ENCODE measurements at places on chromosomes 13 and 19.

DNA sequence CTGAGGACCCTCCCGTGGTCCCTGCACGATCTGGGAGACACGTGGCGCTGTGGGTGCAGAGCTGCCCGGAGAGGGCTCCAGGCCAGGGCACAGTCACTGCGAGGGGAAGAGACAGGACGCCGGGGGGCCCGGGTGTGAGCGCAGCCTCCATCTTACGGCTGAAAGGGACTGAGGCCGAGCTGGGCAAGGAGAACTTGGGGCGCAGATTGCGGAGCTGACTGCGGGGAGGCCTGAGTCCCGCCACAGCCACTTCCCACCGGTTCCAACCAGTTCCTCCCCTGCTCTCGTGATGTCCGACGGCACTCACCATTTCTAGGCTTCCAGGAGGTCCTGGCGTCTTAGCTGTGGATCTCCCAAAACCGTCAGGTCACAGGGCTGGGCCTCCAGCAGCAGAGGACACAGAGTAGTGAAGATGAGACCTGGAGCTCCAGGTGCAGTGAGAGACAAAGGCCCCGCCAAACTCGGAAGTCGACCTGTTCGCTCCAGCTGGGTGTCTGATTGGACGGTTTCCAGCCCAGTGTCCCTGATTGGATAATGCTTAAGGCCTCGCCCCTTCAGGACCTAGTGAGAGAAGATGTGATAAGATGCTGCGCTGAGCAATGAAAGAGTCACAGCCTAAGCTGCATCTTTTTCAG, 4.8 kb upstream of the ZNF253 start:
- H3K36me3 ChIP-seq = peaks cover 32% of the 10 kb centered on the region
- peaks cover 6% of the 10 kb centered on the region for H3K4me1 ChIP-seq
- peak; percentile 25 for DNase-seq
- peak overlapping the region; percentile 24 for H3K4me3 ChIP-seq
- no peak overlapping the region for H3K27ac ChIP-seq

DNA sequence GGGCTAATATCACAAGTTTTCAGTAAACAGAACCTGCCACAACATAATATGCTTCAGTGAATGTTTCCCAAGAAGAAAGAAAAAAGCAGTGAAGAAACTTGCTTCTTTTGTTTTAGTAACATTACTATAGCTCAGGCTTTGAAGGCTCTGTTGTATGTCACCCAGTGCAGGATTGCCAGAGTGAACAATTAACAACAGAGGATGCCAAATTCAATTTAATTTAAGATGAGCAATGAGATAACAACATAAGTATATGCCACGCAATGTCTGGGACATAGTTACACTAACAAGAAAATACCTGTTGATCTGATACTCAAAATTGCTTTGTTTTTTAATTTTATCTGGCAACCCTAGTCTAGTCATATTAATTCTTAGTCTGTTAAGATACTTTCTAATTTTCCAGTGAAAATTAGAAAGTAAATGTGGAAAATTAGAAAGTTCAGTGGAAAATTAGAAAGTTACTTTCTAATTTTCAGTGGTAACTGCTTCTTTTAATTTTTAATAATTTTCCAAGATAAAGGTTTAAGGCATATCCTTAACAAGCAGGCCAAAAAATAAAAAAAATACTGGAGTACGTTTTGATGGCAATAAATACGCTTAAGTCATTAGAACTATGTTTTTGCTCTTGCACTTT, 336.3 kb downstream of the SLITRK6 start:
- H3K27ac ChIP-seq = no peak overlapping the region
- DNase-seq = no peak
- H3K36me3 ChIP-seq = no peaks in the 10 kb centered on the region
- no peaks in the 10 kb centered on the region for H3K27me3 ChIP-seq
- no peaks in the 10 kb centered on the region for H3K4me1 ChIP-seq

GRCh38 chr19:47232422-47233211, 1.6 kb upstream of the BBC3 start:
- peak overlapping the region; percentile 56 for H3K27ac ChIP-seq
- peaks cover 19% of the 10 kb centered on the region for H3K4me1 ChIP-seq
- peak; percentile 35 for DNase-seq
- no peaks in the 10 kb centered on the region for H3K36me3 ChIP-seq
- peak overlapping the region; percentile 63 for H3K4me3 ChIP-seq

GRCh38 chr13:21871382-21871781, 200.5 kb downstream of the FGF9 start:
- no peaks in the 10 kb centered on the region for H3K4me1 ChIP-seq
- no peaks in the 10 kb centered on the region for H3K36me3 ChIP-seq
- no peak overlapping the region for H3K4me3 ChIP-seq
- DNase-seq = no peak
- H3K27me3 ChIP-seq = no peaks in the 10 kb centered on the region
- no peak overlapping the region for H3K27ac ChIP-seq

DNA sequence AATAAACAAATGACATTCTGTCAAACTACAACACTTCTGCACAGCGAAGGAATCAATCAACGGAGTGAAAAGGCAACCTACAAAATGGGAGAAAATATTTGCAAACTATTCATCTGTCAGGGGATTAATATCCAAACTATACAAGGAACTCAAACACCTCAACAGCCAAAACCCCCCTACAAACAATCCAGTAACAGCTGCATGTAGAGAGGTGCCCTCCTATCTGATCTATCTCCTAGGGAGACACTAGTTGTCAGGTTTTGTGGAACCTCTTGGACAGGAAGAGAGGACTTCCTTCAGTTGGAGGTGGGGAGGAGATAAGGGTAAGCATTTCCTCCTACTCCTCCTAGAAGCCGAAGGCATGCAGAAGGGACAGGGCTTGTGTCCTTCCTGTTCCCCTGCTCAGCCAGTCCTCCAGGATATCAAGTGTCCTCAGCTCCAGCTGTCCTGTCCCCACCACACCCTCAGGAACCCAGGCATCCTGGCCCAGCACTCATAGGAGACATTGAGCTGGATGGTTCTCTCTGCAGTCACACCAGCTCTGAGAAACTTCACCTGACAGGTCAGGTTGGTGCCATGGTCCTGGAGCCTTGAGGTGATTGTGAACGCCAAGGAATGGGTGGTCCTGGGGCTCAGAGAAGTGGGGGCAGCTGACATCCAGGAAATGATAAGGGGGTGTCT, 9.8 kb upstream of the SIGLEC8 start:
- no peak for DNase-seq
- peaks cover 29% of the 10 kb centered on the region for H3K27me3 ChIP-seq
- H3K36me3 ChIP-seq = no peaks in the 10 kb centered on the region
- no peak overlapping the region for H3K4me3 ChIP-seq

- H3K4me3 ChIP-seq = peak overlapping the region; percentile 50
- no peaks in the 10 kb centered on the region for H3K36me3 ChIP-seq
- peaks cover 30% of the 10 kb centered on the region for H3K4me1 ChIP-seq
- no peak for DNase-seq
- H3K27ac ChIP-seq = peak overlapping the region; percentile 75
Observed at GRCh38 chr13:20219577-20219976, 12.5 kb downstream of the GJB6 start.

DNA sequence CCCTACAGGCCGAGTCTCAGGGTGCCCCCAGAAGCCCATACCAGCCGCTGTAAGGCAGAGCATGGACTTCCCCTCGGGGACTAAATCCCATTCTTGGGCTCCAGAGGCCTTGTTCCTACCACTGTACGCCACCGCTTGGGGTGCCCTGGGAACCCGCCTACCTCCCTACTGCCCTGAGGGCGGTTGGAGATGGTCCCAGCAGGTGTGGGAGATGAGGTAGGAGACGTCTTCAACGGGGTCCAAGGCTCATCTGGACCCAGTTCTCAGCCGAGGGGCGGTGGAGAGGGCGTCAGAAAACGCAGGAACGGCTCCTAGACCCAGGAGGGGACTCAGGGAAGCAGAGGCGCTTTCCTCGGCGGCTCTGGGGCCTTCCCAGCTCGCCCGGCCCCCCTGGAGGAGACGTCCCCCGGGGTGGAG, 833 bp upstream of the ZIK1 start:
- H3K4me1 ChIP-seq = peaks cover 23% of the 10 kb centered on the region
- H3K36me3 ChIP-seq = peaks cover 61% of the 10 kb centered on the region
- peak overlapping the region; percentile 75 for H3K4me3 ChIP-seq
- no peak for DNase-seq

GRCh38 chr13:20960663-20961309, 58.2 kb upstream of the XPO4 start:
- no peak overlapping the region for H3K27ac ChIP-seq
- H3K27me3 ChIP-seq = peaks cover 18% of the 10 kb centered on the region
- DNase-seq = no peak

DNA sequence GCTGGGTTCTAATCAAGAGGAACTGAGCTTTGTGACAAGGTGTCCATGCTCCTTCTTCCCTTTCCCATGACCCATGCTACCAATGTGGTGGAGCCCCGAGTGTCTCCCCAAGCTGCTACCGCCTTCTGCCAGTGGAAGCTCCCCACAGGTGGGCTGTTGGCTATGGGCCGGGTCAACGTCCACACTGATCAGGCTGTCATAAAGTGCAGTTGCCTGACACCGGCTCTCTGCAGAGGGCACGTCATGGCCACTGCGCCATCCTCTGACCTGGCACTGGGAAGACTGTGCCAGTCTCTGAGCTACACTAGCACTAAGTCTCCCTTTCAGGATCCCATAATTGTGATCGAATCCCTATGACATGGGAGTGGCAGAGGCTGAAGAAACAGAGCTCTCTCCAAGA, 192.3 kb downstream of the USP12 start:
- no peak overlapping the region for H3K27ac ChIP-seq
- DNase-seq = no peak
- H3K27me3 ChIP-seq = peaks cover 13% of the 10 kb centered on the region
- H3K4me1 ChIP-seq = peaks cover 11% of the 10 kb centered on the region

- no peaks in the 10 kb centered on the region for H3K4me1 ChIP-seq
- H3K36me3 ChIP-seq = no peaks in the 10 kb centered on the region
- peaks cover 11% of the 10 kb centered on the region for H3K27me3 ChIP-seq
- H3K4me3 ChIP-seq = no peak overlapping the region
- DNase-seq = no peak
- no peak overlapping the region for H3K27ac ChIP-seq
Observed at GRCh38 chr19:32307591-32307990, 37.8 kb upstream of the ZNF507 start.

DNA sequence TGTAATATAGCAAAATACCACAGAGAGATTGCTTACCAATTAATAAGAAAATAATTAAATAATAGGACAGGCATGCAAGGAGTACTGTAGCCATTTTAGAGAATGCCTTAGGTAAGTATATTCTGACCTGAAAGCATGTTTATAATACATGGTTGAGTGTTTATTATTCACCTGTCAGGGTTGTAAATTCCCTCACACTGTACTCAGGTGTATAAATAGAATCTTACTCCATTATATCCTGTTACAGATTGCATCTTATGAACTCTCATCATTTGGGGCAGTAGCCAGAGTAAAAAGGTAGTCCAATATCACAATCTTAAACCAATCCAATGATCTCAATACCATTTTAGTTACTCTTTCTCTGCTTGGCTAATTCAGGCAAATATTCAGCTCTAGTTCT, 35.8 kb upstream of the GTF2F2 start:
- no peaks in the 10 kb centered on the region for H3K36me3 ChIP-seq
- DNase-seq = no peak
- no peak overlapping the region for H3K27ac ChIP-seq
- peaks cover 10% of the 10 kb centered on the region for H3K27me3 ChIP-seq
- H3K4me1 ChIP-seq = no peaks in the 10 kb centered on the region
- H3K4me3 ChIP-seq = no peak overlapping the region

- H3K36me3 ChIP-seq = no peaks in the 10 kb centered on the region
- no peaks in the 10 kb centered on the region for H3K27me3 ChIP-seq
- no peaks in the 10 kb centered on the region for H3K4me1 ChIP-seq
- no peak overlapping the region for H3K4me3 ChIP-seq
Observed at GRCh38 chr13:81021284-81021840, 680.4 kb upstream of the SPRY2 start.

GRCh38 chr13:25581351-25581750, 209.6 kb downstream of the ATP8A2 start:
- no peak for DNase-seq
- H3K4me3 ChIP-seq = no peak overlapping the region
- H3K27ac ChIP-seq = no peak overlapping the region
- no peaks in the 10 kb centered on the region for H3K4me1 ChIP-seq
- H3K36me3 ChIP-seq = no peaks in the 10 kb centered on the region
- peaks cover 8% of the 10 kb centered on the region for H3K27me3 ChIP-seq

- no peak for DNase-seq
- H3K4me3 ChIP-seq = peak within 1 kb of the TSS; percentile 28
- H3K36me3 ChIP-seq = no peaks in the 10 kb centered on the region
- H3K4me1 ChIP-seq = peaks cover 20% of the 10 kb centered on the region
- no peak within 1 kb of the TSS for H3K27ac ChIP-seq
- H3K27me3 ChIP-seq = peaks cover 42% of the 10 kb centered on the region
Observed at GRCh38 chr19:50723069-50723468, at the start of gene CLEC11A. CLEC11A (plus strand) TSS chr19:50723364; CDS start chr19:50723526, 162 bp downstream.

DNA sequence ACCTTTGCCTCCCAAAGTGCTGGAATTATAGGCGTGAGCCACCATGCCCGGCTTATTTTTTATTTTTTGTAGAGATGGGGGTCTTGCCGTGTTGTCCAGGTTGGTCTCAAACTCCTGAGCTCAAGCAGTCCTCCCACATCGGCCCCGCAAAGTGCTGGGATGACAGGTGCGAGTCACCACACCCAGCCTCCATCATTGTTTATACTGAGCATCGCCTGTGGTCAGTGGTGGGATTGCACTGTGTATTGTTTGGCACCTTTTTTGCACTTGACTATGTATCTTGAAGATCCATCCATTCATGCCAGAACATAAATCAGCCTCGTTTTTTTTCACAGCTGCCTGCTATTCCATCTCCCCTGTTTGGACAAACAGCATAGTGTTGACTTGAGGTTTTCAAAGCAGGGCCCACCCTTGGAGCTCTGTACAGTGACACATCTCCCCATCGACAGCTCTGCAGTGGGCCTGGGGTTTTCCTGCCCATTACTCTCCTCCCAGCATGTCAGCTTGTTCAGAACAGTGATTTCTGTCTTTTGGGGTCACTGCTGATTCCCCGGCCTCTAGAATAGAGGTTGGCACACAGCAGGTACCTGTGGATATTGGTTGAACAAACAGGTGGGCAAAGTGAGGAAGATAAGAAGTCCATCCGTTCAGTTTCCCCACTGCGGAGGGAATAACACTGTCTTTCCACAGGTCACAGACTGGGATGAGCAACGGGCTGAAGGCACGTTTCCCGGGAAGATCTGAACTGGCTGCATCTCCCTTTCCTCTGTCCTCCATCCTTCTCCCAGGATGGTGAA, 8.2 kb upstream of the UPK1A start:
- DNase-seq = no peak
- H3K4me3 ChIP-seq = no peak overlapping the region
- no peak overlapping the region for H3K27ac ChIP-seq
- no peaks in the 10 kb centered on the region for H3K27me3 ChIP-seq
- H3K4me1 ChIP-seq = peaks cover 5% of the 10 kb centered on the region
- peaks cover 56% of the 10 kb centered on the region for H3K36me3 ChIP-seq

GRCh38 chr13:30934381-30934780, 1.9 kb downstream of the TEX26 start:
- no peak for DNase-seq
- no peak overlapping the region for H3K27ac ChIP-seq
- H3K36me3 ChIP-seq = no peaks in the 10 kb centered on the region
- H3K4me3 ChIP-seq = no peak overlapping the region
- peaks cover 44% of the 10 kb centered on the region for H3K27me3 ChIP-seq

Data from activated CD4-positive, alpha-beta memory T cell treated with anti-CD3 and anti-CD28 coated beads, Interleukin-2, amount 10 ng/mL, durations not matched to agents 7 days and 5 days (primary cell).